ENCODE measurements at places on chromosomes 4 and X. TPM values are rescaled to one million over a fixed set of nuclear protein-coding genes. Genes with fewer than 3 reads are reported as not detected.

Gene USP27X
- total RNA-seq = 3.7 TPM

- no peak for DNase-seq
These were observed 32.4 kb upstream of the CD99 start for GRCh38 chrX:2658585-2659292.

Gene CENPVL2
- not detected for total RNA-seq

Gene TMEM255A
- total RNA-seq = not detected

GRCh38 chrX:47218920-47219815 is 687 bp downstream of the CDK16 start:
- DNase-seq = peak; percentile 36

DNA sequence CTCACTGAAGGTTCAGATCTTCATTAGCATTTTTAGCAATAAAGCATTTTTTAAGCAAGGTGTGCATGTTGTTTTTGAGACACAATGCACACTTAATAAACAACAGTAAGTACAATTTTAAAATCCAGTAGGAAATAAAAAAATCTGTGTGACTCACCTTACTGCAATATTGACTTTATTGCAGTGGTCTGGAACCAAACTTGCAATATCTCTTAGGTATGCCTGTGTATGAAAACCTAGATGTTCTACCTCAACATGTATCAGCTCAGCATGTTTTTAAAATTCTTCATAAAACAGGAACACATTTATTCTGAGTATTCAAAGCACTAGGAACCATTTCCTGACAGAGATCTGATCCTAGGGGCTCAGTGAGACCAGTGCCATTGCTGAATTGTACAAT is 26.7 kb downstream of the NR0B1 start:
- DNase-seq = no peak

Gene MAGEB5
- total RNA-seq = not detected

- DNase-seq = no peak
These were observed 113.6 kb downstream of the GLUD2 start for GRCh38 chrX:121160987-121161386.

- DNase-seq = peak; percentile 30
These were observed 23.3 kb downstream of the ARHGAP24 start for GRCh38 chr4:85498068-85498733.

DNA sequence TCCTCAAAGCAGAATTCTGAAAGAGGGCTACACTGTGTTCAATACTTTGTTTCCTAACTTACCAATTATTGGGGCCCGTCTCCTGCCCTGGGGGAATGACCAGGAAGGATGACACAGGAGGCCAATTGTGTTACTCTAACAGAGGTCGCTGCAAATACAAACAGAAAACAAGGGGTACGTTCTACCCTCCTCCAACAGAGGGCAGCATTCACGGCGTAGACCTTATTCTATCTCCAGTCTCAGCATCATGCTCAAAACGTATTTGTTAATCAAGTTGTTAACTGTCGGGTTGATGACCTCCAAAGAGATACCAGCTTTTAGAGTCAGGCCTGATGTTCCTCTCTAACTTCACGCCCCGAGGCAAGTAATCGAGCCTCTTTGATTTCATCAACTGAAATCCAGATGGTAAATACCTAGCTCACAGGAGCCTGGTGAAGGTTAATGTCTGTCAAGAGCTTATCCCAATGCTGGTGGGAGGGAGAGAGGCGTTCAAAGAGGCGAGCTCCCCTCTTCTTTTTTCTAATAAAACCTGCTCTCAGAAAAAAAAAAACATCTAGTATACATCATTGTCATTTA is 181.0 kb upstream of the KCNIP4 start:
- peak; percentile 23 for DNase-seq

GRCh38 chrX:109384699-109385098 is 97.2 kb downstream of the GUCY2F start:
- peak; percentile 62 for DNase-seq

All from dermis blood vessel endothelial cell (primary cell).